ENCODE measurements at places on chromosomes 16 and 17.

GRCh38 chr16:81170824-81171223 lies 67.7 kb upstream of the BCO1 start:
- no peak for DNase-seq

DNA sequence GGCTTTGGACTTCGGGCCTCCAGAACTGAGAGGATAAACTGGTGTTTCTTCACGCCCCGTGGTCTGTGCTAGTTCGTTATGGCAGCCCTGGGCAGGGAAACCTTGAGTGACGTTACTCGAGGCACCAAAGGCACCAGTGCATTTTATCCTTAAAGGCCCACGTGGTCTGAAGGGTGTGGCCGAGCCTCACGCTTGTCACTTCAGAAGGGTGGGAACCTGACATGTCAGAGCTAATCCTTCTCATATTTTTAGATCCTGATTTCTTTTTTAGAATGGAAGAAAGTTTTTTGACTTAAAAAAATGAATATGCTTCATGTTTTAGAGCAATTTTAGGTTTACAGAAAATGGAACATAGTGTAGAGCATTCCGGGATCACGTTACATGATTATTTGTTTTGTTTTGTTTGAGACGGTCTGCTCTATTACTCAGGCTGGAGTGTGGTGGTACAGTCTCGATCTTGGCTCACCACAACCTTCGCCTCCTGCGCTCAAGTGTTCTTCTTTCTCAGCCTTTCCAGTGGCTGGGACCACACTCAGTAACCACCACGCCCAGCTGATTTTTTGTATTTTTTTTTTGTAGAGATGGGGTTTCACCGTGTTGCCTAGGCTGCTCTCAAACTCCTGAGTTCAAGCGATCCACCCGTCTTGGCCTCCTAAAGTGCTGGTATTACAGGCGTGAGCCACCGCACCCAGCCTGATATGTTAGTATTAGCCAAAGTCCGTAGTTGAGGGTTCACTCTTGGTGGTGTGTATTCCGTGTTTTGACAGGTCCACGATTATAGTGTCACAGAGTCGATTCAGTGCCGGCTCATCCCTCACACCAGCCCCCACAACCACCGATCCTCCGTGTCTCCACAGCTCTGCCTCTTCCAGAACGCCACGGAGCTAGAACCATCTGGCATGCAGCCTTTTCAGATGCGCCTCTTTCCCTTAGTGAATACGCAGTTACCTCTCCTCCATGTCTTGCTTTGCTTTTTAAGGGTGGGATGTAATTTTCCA lies 47.9 kb downstream of the RAB11FIP3 start:
- no peak for DNase-seq

- DNase-seq: no peak
Observed at GRCh38 chr16:87329436-87330256, 12.5 kb upstream of the C16orf95 start.

GRCh38 chr16:23868136-23868535 lies 32.4 kb downstream of the PRKCB start:
- DNase-seq: no peak

DNA sequence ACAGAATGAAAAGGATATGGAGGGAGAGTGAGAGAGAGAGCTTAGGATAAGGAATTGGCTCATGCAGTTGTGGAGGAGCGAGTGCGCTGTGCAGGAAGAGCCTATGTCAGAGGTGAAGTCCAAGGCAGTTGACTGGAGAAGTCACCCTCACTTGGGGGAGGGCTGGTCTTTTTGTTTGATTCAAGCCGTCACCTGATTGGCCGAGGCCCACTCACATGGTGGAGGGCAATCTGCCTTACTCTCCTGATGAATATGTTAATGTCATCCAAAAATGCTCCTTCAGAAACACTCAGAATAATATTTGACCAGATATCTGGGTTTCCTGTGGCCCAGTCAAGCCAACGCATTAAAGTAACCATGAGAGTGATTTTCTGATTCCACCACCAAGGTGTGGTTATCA lies 131.7 kb downstream of the KATNIP start:
- no peak for DNase-seq

Measured in cerebellum (tissue), 4 donors.